Activated CD4-positive, alpha-beta T cell treated with anti-CD3 and anti-CD28 coated beads for 1 hour (primary cell): ENCODE measurements at places on chromosomes 6 and 20.

DNA sequence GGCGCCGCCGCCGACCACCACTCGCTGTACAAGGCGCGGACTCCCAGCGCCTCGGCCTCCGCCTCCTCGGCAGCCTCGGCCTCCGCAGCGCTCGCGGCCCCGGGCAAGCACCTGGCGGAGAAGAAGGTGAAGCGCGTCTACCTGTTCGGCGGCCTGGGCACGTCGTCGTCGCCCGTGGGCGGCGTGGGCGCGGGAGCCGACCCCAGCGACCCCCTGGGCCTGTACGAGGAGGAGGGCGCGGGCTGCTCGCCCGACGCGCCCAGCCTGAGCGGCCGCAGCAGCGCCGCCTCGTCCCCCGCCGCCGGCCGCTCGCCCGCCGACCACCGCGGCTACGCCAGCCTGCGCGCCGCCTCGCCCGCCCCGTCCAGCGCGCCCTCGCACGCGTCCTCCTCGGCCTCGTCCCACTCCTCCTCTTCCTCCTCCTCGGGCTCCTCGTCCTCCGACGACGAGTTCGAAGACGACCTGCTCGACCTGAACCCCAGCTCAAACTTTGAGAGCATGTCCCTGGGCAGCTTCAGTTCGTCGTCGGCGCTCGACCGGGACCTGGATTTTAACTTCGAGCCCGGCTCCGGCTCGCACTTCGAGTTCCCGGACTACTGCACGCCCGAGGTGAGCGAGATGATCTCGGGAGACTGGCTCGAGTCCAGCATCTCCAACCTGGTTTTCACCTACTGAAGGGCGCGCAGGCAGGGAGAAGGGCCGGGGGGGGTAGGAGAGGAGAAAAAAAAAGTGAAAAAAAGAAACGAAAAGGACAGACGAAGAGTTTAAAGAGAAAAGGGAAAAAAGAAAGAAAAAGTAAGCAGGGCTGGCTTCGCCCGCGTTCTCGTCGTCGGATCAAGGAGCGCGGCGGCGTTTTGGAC, 2.0 kb downstream of the SOX4 start:
- DNase-seq: no peak

- DNase-seq: no peak
Observed at GRCh38 chr6:134303891-134304290, 14.0 kb downstream of the SGK1 start.

GRCh38 chr6:102581378-102582124, 1188.0 kb downstream of the GRIK2 start:
- no peak for DNase-seq

DNA sequence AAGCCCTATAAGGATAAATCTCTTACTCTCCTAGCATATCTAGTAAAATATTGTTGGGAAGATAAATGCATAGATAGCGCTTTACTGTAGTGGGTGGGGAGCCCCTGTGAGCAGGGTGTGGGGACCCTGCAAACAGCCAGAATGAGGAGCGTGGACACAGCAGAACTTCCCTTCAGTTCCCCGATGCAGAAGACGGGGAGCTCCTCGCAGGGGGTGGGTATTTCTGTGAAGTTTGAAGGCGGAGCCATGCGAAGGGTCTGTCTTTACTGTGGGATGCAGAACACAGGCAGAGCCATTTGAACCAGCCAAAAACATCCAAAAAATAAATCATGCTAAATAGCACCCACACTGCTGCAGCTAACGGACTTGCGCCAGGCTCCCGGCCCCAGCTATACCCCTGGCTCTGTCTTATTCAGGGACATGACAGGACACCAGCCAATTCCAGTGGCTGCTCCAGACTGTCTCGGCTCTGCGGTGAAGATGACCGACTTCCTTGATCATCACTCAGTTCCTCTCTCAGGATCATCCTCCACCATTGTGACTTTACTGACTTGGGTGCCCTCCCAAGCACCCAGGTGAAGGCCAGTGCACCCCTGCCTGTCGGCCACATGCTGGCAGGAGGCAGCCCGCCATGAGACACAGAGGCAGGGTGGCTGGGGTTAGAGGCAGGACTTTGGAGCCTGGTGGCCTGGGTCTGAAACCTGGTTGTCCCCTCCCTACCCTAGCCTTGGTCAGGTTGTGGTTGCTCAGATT, 134.5 kb downstream of the SMOC2 start:
- DNase-seq: no peak

DNA sequence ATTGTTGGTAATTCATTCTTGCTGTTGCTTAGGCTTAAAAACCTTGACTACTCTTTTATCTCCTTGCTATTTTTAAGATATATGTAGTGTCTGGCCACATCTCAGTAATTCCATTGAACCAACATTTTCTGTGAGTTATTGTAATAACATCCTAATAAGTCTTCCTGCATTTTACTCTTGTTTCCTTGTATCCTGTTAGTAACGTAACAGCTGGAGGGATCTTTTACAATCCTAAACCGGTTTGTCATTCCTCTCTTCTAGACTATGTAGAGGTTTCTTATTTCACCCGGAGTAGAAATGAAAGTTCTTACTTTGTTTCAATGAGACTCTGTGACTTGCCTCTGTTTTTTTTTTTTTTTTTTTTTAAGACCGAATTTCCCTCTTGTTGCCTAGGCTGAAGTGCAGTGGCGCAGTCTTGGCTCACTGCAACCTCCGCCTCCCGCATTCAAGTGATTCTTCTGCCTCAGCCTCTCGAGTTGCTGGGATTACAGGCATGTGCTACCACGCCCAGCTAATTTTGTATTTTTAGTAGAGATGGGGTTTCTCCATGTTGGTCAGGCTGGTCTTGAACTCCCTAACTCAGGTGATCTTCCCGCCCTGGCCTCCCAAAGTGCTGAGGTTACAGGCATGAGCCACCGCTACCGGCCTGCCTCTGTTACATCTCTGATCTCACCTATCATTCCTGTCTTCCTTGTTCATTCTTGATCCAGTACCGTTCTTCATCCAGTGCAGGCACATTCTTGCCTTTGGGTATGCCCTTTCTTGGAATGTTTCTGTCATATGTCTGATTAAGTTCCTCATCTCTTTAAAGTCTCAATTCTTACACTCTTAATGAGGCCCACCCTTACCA, 44.7 kb downstream of the NCOA3 start:
- DNase-seq: no peak

DNA sequence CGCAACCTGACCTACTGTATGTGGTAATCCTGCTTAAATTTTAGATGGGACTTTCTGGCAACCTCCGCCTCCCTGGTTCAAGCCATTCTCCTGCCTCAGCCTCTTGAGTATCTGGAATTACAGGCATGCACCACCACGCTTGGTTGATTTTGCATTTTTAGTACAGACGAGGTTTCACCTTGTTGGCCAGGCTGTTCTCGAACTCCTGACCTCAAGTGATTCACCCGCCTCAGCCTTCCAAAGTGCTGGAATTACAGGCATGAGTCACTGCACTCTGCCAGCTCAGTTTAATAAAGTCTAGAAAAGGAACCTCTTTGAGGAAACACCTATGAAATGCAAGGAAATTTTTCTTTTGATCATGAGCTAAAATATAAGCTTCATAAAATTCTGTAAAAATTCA, 9.0 kb upstream of the PLCB4 start:
- DNase-seq: no peak

GRCh38 chr20:43549416-43550065, 9.3 kb upstream of the SGK2 start:
- DNase-seq: no peak

DNA sequence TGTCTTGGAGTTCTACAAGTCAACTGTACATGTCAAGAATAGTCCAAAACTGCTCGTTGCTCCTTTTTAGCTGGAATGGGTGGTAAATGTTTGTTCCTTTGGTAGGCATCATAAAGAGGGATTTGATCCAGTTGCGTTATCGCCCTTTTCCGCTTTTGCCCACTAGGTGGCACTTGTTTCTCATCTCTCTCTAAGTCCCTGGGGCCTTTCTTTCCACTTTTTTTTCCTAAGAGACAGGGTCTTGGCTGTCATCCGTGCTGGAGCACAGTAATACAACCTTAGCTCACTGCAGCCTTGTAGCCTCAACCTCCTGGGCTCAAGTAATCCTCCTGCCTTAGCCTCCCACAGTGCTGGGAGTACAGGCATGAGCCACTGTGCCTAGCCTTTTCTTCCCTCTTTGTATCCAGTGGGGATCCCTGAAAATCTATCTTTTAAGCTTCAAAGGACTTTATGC, 20.7 kb downstream of the GTPBP2 start:
- DNase-seq: peak; percentile 34

DNA sequence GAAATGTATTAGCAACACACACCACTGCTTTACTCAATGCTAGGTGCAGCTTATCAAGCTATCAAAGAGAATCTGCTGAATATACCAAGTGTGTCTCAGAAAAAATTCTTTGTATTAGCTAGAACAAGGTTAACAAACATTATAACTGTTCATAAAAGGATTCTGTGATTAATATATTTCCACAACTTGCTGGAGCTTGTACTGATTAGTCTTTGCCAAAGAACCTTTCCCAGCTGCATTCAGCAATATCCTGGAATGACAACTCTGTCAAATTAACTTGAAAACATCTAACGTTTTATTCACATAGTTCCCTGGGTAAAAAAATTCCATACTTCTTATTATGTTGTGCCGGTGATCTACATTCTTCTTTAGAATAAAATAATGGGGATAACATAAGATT, 252.7 kb downstream of the FOXC1 start:
- no peak for DNase-seq

- DNase-seq: no peak
Observed at GRCh38 chr20:10982692-10983091, 308.9 kb upstream of the JAG1 start.

GRCh38 chr20:3100480-3100879, 16.0 kb upstream of the AVP start:
- no peak for DNase-seq

DNA sequence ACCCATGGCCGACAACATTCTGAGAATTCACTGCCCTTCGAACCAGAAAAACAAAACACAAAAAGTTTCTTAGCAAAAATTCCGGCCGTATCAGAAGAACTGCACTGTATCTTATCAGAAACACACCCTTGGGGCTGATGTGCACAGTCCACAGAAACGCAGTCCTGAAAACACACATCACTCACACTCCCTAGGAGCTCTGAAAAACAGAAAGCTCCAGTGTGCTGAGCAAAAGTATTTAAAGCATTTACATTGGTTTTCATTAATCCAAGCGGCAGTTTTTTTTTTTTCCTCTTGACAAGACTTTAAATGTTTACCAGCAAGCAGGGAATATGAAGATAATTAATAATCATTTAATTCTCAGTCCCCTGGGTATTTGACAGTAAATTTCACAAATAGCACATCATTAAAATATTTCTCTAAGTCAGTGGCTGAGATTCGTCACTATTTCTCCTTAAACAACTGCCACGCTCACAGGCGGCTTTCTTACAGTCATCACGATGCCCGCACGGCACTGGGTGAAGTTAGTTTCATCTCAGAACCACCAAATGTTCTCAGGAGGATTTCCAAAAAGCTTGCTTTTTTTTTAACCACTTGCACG, 13.3 kb downstream of the NFATC2 start:
- no peak for DNase-seq

DNA sequence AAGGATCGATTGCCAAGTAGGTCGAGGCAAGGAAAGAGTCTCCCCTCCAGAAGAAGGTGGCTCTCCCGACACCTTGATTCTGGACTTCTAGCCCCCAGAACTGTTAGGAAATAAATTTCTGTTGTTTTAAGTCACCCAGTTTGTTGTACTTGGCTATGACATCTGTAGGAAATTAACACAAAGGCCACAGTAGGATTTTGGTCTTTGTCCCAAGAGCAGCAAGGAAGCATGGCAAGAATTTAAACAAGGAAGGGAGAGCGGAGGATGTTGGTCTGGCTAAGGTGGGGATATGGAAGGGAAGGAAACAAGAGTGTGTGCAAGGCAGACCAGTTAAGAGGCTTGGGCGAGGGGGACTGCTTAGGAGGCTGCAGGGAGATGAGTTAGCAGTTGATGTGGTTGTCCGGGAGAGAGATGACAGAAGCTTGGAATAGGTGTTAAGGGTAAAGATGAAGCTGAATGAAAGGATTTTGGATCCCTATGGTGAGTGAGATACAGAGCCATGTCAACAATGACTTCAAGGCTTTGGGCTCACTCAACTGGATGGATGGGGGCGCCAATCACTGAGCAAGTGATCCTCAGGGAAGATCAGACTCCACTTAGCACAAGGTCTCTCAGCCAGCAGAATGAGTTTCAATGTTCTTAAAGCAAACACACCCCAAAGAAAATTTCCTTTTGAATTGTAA, 140.5 kb upstream of the ZNF217 start:
- DNase-seq: no peak

GRCh38 chr6:53803081-53803860, 8.5 kb downstream of the LRRC1 start:
- DNase-seq: no peak

GRCh38 chr6:83590416-83590815, 78.1 kb downstream of the PRSS35 start:
- no peak for DNase-seq

DNA sequence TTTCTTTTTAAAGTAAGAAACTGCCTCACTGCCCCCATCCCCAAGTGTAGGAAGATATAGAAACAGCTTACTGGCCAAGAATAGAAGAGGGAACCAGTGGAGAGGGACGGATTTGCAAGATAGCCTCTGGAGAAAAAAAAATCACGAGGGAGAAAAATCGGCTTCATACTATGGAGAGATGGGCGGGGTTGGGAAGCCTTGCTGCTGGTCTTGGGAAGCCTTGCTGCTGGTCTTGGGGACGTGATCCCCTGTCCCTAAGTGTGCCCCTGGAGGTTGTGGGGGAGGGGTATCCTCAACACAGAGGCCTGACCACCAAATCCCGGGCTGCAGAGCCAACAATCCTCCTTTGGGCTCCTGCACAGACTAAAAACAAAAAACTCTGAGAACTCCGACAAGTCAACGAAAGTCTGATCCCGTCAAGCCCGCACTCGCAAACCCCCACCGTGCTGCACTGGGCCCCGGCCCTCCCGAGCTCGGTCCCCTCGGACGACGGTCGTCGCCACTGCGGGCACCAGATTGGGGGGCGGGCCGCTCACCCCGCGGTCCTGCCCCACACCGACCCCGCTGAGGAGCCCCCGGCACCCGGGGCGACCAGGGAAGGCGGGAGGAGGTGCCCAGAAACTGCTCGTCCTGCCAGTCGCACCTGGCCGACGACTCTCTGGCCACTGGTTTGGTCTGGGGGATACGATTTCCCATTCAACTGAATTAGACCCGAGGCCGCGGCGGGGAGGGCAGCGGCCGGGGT, 750 bp downstream of the MAP7 start:
- no peak for DNase-seq

GRCh38 chr6:122323361-122323760, 76.1 kb upstream of the HSF2 start:
- DNase-seq: no peak

- DNase-seq: no peak
Observed at GRCh38 chr20:48667889-48668413, 159.8 kb downstream of the PREX1 start.

DNA sequence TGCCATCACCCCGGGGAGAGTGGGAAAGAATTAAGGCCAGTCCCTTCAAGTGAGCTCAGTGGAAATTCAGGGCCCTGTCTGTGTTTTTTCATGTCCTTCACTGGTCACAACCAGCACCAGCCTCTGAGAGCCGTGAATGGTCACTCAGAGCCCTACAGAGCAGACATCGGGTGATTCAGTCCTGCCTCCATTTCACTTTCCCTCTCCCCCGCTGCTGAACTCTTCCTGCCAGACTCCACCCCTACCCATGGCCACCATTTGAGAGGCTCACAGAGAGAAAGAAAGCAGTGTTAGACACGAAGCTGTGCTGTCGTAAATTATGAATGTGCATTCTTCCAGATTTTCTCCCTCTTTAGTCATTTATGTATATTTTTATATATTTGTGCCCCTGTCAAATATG, 5.4 kb downstream of the R3HDML start:
- DNase-seq: no peak

- DNase-seq: no peak
Observed at GRCh38 chr6:107230024-107230423, 114.7 kb upstream of the BEND3 start.

- no peak for DNase-seq
Observed at GRCh38 chr20:12199703-12200102, 282.0 kb downstream of the BTBD3 start.

GRCh38 chr6:33199687-33200218, 712 bp downstream of the RXRB start:
- peak; percentile 49 for DNase-seq
